ENCODE measurements at places on chromosomes 11 and 22.
A peak's percentile ranks its signal among the peaks of the same experiment; 100 is the strongest.

DNA sequence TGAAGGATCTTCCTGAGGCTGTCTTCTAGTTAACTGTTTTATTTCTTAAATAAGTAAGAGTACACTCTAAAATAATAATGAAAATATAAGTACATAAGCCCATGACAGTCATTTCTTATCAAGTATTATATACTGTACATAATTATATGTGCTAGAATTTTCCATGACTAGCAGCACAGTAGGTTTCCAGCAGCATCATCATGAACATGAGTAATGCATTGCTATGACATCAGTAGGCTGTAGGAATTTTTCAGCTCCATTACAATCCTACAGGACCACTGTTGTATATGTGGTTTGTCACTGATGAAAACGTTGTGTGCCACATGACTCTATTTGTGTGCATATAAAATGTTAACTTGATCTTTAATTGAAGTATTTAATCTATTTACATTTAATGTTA lies 22.0 kb downstream of the ZNF202 start:
- no peak for DNase-seq

DNA sequence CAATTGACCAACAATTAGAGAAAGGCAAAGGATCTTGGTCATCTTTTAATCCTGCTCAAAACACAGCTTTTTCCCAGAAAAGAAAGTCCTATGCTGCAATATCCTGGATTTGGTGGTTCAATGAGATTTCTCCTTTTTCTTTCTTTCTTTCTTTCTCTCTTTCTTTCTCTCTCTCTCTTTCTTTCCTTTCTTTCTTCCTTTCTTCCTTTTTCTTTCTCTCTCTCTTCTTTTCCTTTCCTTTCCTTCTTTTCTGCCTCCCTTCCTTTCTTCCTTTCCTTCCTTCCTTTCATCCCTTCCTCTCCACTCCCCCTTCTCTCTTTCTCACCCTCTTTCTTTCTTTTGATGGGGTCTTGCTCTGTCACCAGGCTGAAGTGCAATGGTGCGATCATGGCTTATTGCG lies 31.7 kb upstream of the MSANTD2 start:
- no peak for DNase-seq

- peak; percentile 36 for DNase-seq
Measured at GRCh38 chr11:33716243-33716642, 15.6 kb upstream of the C11orf91 start.

GRCh38 chr11:17968206-17968605 lies 44.6 kb downstream of the SERGEF start:
- no peak for DNase-seq

GRCh38 chr11:45212566-45213315 lies 66.3 kb downstream of the PRDM11 start:
- DNase-seq: no peak

DNA sequence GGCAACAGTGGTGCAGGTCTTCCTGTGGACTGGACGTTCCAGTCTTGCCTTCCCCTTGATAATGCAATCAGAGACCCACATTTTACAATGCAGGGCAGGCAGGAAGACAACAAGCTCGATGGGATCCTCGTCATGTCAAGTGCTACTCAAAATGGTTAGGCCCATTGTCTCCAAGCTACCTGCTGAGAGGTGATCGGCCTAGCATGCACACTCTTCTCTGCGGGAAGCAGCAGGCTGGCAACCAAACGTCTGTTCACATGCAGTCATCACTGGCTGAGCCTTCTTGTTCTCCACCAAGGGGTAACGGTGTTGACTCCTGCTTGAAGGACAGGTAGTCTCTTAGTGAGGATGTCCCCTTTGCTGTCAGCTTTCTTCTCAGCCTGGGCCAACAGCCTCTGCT lies 25.5 kb upstream of the CD82 start:
- no peak for DNase-seq

- DNase-seq: no peak
Measured at GRCh38 chr22:44741929-44742328, 10.4 kb upstream of the ARHGAP8 start.

DNA sequence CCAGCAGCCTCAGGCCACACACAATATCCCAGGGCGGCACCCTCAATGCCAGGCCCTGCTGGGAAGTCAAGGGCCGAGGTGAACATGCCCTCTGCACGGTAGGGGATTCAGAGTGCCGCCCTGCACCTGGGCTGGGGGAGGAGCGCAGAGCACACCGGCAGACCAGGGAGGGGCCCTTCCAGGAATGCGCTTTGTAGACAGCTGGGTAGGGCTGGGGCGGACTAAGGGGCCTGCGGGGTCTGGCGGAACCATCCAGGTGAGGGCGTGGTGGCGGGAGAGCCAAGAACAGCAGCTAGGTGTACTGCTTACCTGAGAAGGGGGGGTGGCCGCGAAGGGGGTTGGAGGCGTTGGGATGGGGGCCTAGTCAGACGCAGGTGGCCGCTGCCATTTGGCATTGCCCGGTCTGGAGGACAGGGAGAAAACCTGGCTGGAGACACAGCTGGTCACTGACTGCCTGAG lies 26.0 kb downstream of the DUSP8 start:
- DNase-seq: no peak

GRCh38 chr22:48665311-48665995 lies 1162.2 kb downstream of the BRD1 start:
- DNase-seq: no peak

GRCh38 chr11:17443926-17444690 lies 32.5 kb downstream of the ABCC8 start:
- DNase-seq: no peak

DNA sequence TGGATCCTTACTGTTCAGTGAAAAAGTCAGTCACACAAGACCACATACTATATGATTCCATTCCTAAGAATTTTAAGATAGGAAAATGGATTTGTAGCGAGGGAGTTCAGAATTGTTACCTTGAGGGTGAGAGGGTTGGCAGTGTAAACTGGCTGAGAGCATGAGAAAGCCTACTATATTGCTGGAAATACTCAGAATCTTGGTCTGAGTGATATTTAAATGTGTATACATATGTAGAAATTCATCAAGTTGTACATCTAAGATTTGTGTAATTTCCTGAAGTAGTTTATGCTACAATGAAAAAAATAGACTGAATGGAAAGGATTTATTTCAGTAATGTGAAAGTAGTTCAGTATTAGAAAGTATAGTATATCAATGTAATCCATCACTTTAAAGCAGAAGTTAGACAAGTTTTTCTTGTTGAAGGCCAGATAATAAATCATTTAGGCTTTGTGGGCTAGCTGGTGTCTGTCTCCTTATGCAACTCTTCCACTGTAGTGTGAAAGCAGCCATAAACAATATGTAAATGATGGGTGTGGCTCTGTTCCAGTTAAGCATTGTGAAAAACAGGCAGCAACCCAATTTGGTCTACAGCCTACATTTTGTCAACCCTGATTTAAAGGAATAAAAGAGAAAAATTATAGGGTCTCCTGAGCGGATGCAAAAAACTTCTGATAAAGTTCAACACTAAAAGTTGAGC lies 127.2 kb upstream of the THY1 start:
- DNase-seq: no peak

DNA sequence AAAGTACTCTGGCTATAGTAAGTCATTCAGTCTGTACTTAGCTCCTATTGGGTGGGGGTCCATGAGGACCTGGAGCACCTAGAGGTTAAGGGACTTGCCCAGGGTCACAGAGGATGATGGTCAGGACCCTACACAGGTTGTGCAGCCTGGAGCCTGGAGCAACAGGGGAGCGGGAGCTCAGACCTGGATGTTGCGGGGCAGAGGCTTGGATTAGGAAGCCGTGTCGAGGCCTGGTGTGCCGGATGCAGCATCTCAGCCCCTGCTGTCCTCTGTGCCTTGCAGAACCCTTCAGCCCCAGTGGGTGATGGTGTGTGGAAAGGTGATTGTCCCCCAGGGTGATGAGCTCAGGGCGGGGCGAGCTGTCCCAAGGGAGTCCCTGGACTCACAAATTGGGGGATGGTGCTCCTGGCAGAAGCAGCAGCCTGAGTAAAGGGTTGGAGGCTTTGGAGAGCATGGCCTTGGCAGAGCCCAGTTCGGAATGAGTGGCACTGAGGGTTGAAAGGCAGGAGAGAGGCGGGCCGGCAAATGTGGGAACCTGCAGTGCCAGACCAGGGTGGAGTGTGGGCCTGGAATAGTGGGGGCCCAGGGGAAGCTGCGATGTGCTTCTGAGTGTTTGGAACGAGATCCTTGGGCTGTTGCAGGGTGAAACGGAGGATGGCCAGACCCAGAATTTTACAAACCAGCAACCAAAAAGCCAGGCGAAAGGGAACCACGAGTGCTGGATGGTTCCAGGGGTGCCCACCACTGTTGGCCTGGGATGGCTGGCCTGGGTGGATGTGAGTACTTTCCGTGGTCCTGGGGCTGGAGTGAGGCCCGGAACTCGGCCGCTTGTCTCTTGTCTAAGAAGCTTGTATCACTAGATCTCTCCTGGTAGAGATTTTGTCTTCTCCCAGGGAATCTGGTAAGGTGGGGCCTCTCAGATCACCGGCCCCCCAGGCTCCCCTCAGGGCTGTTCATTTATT lies 2.9 kb downstream of the TPCN2 start:
- DNase-seq: no peak

DNA sequence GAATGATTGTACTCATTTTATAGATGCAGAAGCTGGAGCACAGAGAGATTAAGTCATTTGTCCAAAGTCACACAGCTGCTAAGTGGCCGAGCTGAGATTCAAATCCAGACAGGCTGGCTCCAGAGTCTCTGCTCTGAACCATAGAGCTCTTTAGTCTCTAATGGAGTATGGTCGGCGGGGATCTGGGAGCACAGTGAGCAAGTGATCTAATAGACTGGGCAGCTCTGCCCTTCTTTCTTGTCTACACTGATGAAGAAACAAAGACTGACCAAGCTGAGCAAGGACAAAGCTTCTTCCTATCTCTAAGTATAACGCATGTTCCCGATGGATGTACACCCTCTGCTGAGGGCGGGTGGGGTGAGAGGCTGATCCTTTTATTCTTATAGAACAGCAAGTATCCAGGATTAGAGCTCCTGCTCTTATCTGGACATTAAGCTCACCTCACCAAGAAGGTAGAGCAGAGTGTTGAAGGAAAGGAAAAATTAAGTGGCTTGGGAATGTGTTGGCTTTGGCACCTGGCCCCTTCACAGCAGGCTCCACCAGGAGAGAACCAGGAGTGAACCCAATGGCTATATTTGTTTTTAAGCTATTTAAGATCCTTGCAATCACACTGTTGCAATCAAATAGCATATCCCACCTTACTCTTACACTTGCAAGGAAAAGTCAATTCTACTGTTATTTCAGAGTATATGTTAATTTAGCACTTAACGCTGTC lies 68.7 kb downstream of the ETS1 start:
- peak; percentile 28 for DNase-seq

GRCh38 chr11:796565-797295 lies 1.4 kb downstream of the SLC25A22 start:
- DNase-seq: no peak

GRCh38 chr11:59106363-59107336 lies at the start of gene FAM111B:
Gene FAM111B, plus strand, starts transcription at chr11:59107237. Its CDS starts 2,389 bp downstream, at chr11:59109626.
- peak; percentile 92 for DNase-seq

DNA sequence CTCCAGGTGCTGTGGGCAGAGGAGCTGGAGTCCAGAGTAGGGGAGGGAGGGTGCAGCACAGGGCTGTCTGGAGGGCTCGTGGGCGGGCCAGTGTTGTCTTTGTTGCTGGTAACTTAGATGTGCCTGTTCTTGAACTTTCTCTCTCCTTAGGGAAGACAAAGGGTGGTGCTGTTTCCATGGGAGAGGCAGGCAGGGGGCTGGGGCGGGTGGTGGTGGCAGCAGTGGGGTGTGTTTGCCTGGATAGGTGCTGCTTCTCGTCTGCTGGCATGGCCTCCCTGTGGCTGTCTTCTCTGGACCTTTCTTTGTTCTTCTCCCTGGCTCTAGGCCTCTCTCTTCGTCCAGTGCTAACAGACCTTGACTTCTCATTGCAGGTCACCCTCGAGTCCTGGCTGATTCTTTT lies 8.5 kb downstream of the SIDT2 start:
- no peak for DNase-seq

GRCh38 chr11:18223591-18224387 lies 12.8 kb downstream of the SAA4 start:
- no peak for DNase-seq

DNA sequence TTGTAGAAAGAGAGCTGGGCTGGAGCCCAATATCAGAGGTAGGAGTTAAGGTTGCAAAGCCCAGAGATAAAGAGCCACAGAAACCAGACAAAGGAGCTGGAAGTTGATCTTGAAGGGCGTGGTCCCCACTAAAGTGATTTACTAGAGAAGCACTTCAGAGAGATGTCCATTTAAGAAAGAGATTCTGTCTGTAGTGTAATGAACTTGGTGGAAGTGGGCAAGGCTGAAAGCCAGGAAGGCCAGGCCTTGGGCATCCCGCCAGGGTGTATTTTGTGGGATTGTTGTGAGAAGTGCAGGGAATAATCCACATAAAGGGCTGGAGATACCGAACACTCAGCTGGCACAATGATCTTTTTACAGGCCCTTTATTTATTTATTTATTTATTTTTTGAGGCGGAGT lies 1398.8 kb downstream of the TBC1D22A start:
- no peak for DNase-seq

GRCh38 chr11:128548649-128549255 lies 38.6 kb downstream of the ETS1 start:
- DNase-seq: no peak

GRCh38 chr11:19953909-19954308 lies 206.4 kb downstream of the DBX1 start:
- DNase-seq: no peak

DNA sequence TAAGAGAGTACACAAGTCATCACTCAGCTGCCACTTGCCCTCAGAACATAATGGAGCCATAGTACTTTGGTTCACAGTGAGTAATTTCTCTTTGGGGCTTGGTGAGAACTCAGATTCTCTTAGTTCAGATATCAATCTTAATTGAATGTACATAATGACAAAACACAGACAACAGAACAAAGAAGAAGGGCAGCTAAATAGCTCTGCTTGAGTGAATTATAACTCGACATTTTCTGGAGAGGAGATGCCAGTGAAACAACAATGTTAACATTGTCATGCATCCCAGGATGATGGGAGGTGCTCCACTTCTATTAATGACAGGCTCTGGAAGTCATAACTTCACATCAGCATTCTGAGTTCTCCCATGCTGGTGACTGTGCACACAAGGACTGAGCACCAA lies 508.1 kb downstream of the TMEM135 start:
- no peak for DNase-seq

- DNase-seq: no peak
Measured at GRCh38 chr11:9590717-9591116, 17.2 kb downstream of the WEE1 start.

DNA sequence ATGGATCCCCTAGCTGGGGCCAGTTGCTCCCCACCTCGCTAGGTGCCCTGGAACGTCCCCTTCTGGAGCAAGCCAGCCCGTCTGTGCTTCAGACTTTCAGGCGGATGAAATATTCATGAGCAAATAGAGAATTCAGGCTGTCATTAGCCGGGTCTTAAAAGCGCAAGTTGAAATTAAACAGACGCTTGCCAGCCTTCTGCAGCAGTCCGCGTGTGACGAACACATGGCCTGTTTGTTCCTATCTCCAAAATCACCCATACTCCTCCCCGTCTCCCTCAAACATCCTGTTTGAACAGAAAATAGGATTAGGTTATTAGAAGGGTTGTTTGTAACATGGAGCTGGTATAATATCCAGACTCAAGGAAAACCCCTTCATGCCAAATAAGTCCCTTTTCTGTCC lies 38.7 kb downstream of the MYO18B start:
- no peak for DNase-seq

GRCh38 chr22:23183061-23183698 lies 2.9 kb downstream of the BCR start:
- no peak for DNase-seq

Data from activated CD4-positive, alpha-beta T cell treated with anti-CD3 and anti-CD28 coated beads, Interleukin-2, Interleukin-4, amounts not matched to agents 100 ng/mL and 50 ng/mL, durations not matched to agents 16 hours and 8 hours (primary cell).